ENCODE measurements at places on chromosomes 4 and X. TPM values are rescaled to one million over a fixed set of nuclear protein-coding genes. Genes with fewer than 3 reads are reported as not detected.
A peak's percentile ranks its signal among the peaks of the same experiment; 100 is the strongest.

DNA sequence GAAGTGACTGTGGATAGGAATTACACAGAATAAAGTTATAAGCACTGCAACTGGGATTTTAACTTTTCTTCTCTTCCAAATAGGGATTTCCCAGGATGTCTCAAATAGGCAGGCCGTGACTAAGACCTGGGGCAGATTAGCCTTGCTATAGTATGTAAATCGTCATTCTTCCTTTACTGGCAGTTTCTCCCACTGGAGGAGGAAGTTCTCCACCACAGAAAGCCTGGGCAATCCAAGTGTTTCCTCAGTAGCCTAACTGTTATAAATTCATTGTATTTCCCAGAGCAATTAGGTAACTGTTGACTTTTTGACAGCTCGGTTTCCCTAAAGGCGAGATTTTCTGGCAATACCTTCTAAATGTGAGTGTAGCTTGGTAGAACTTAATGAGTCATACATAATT is at the start of gene TNIP3:
TNIP3 (minus strand) TSS at position 31 of the 400 bp plus-strand sequence. CDS start 196 bp downstream, outside the sequence.
- no peak within 1 kb of the TSS for H3K27ac ChIP-seq
- H3K27me3 ChIP-seq, result no peaks in the 10 kb centered on the region

GRCh38 chrX:68830419-68831404 is 1.9 kb downstream of the EFNB1 start:
- no peak overlapping the region for H3K27ac ChIP-seq
- DNase-seq, result no peak
- peak overlapping the region; percentile 81 for H3K4me3 ChIP-seq

DNA sequence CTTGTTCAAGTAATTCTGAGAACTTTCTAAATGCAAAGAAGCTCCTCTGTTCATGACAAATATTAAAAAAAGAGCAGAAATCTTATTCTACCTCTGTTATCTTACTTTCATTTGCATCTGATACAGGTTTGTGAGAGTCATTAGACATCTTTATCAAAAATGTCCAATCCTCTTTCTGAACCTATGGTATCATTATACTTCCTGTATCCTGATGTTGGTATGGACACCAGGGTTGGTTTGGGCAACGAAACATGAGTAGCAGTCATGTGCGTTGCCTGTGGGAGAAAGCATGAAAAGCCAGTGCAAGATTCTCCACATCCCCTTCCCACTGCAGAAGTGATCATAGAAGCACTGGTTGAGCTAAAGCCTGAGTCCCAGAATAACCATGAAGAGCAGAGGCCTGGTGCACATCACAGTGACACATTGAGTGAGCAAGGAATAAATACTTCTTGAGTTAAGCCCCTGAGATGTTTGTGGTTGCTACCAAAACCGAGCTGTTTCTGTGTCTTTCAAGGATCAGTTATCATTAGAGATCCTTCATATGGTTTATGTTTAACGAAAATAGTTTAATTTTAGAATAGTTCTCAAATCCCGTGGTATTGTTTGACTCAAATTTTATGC is 197.2 kb downstream of the BANK1 start:
- no peak overlapping the region for H3K27ac ChIP-seq
- H3K4me3 ChIP-seq, result no peak overlapping the region

DNA sequence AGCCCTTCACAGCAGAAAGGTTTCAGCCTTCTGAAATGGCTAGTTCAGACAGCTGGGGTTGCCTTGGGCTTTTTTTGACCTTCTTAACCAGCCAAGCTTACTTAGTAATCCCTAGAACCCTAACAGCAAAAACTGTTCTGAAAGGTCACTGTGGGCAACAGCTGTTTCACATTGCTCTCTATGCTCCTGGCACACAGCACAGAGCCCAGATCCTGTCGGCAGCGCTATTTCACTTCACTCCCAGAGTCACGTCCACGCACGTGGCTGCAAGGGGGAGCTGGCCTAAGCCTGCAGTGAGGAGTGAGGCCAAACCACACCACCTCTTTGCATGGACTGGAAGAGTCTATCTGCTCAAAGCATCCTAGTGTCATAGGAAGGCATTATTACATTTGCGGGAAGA is 32.0 kb upstream of the STS start:
- H3K4me1 ChIP-seq, result peaks cover 7% of the 10 kb centered on the region
- no peak overlapping the region for H3K27ac ChIP-seq
- H3K27me3 ChIP-seq, result peaks cover 1% of the 10 kb centered on the region
- no peak overlapping the region for H3K4me3 ChIP-seq
- H3K36me3 ChIP-seq, result no peaks in the 10 kb centered on the region

DNA sequence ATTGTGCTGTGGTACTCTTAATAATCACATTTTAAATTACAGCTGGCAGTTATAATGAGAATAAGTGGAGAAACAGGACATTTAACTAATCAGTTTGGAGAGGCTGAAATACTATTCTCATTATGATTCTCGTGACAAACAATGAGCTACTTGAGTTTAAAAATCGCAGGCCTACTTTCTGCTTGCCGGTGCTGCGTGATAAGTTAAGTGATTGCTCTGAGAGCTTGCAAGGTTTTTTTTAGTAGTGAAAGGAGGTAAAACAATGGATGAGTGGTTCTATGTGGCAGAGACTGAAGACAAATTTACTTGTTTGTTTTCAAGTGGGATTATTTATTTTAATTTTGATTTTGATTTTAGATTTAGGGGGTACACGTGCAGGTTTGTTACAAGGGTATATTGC is 114.0 kb downstream of the RAPGEF2 start:
- H3K27ac ChIP-seq, result no peak overlapping the region
- peaks cover 4% of the 10 kb centered on the region for H3K27me3 ChIP-seq
- no peaks in the 10 kb centered on the region for H3K36me3 ChIP-seq
- H3K4me1 ChIP-seq, result peaks cover 11% of the 10 kb centered on the region
- DNase-seq, result no peak
- H3K4me3 ChIP-seq, result no peak overlapping the region

DNA sequence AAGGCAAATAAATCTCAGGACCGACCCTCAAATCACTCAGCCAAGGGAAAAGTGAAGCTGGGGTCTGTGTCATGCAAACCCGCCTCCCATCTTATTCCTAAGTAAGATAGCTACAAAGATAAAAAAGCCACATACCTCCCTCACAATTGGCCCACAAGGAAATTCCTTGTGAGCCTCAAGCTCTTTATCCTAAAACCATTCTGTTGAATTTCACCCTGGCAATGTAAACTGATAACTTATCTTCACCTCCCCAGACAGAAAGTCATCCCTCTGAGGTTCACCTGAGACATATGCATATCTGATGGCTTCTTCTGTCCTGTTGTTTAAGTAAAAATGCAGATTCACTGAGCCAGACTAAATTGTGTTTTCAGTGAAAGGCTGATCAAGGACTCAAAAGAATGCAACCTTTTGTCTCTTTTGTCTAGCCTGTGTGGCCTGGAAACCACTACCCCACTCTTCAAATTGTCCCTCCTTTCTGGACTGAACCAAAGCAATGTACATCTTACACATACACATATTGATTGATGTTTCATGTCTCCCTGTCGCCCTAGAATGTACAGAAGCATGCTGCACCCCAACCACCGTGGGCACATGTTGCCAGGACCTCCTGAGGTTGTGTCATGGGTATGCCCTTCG is 91.3 kb downstream of the MFAP3L start:
- no peaks in the 10 kb centered on the region for H3K36me3 ChIP-seq
- no peaks in the 10 kb centered on the region for H3K27me3 ChIP-seq
- H3K4me1 ChIP-seq, result peaks cover 6% of the 10 kb centered on the region
- H3K4me3 ChIP-seq, result no peak overlapping the region
- no peak for DNase-seq
- no peak overlapping the region for H3K27ac ChIP-seq

- no peaks in the 10 kb centered on the region for H3K36me3 ChIP-seq
- H3K4me1 ChIP-seq, result peaks cover 3% of the 10 kb centered on the region
- H3K27me3 ChIP-seq, result peaks cover 5% of the 10 kb centered on the region
- no peak overlapping the region for H3K27ac ChIP-seq
These were observed 37.7 kb downstream of the NHS start for GRCh38 chrX:17412692-17413091.

GRCh38 chr4:132809298-132810032 is 339.6 kb upstream of the PCDH10 start:
- H3K27me3 ChIP-seq, result no peaks in the 10 kb centered on the region
- H3K27ac ChIP-seq, result peak overlapping the region; percentile 86
- no peak overlapping the region for H3K4me3 ChIP-seq
- peak; percentile 44 for DNase-seq

Gene TKTL2
- not detected for total RNA-seq

- H3K36me3 ChIP-seq, result no peaks in the 10 kb centered on the region
- DNase-seq, result no peak
- peaks cover 5% of the 10 kb centered on the region for H3K4me1 ChIP-seq
- no peak overlapping the region for H3K27ac ChIP-seq
These were observed 131.4 kb upstream of the ADGRL3 start for GRCh38 chr4:61068745-61069144.

DNA sequence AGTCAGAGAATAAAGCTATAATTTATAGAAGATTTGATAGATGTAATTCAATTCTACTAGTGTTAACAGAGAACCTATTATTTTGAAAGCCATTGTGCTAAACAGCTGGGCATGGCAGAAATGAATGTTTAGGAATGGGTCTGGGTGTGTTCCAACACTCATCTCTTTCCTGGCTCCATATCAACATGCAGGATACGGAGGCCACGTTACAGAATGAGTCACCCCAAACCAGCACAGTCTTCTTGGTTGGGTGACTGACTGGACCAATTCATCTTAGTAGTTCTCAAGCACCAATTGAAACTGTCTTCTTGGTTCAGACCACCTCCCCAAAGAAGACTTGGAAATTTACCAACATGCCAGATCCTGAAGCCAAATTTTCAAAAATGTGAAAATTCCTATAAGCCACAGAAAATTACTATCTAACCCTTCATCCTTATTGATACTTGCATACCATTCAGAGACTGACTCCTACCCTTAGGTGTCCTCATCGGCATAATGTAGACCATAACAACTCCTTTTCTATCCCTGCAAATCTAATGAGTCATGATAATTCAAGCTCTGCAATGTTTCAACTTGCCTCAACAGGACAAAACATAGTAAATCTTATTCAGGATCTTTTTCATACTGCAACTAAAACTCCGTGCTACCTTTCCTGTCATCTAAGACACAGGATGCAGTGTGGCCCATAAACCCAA is 52.0 kb upstream of the ATOH1 start:
- no peaks in the 10 kb centered on the region for H3K36me3 ChIP-seq
- DNase-seq, result no peak
- H3K4me1 ChIP-seq, result no peaks in the 10 kb centered on the region
- no peak overlapping the region for H3K27ac ChIP-seq
- H3K27me3 ChIP-seq, result peaks cover 2% of the 10 kb centered on the region

DNA sequence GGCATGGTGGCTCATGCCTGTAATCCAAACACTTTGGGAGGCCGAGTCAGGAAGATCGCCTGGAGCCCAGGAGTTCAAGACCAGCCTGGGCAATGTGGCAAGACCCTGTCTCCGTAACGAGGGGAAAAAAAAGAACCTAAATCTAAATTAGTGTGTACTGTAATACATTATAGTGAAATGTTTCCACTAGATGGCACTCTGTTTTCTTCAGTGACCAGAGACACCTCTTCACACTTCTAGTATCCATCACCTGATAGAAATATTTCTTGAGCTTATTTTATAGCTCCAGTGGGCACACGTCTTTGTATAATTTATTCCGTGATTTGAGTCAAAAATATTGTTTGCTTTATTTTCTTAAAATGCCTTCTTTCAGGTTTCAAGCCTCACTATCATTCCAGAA is 600.9 kb upstream of the DIPK2B start:
- no peaks in the 10 kb centered on the region for H3K27me3 ChIP-seq
- H3K36me3 ChIP-seq, result no peaks in the 10 kb centered on the region
- peaks cover 7% of the 10 kb centered on the region for H3K4me1 ChIP-seq
- no peak for DNase-seq
- no peak overlapping the region for H3K27ac ChIP-seq

Gene HSFX4
- not detected for total RNA-seq

Gene YTHDC1
- total RNA-seq, result 114 TPM

Gene CXCL3
- total RNA-seq, result 0.74 TPM

Gene CD38
- 0.37 TPM for total RNA-seq

DNA sequence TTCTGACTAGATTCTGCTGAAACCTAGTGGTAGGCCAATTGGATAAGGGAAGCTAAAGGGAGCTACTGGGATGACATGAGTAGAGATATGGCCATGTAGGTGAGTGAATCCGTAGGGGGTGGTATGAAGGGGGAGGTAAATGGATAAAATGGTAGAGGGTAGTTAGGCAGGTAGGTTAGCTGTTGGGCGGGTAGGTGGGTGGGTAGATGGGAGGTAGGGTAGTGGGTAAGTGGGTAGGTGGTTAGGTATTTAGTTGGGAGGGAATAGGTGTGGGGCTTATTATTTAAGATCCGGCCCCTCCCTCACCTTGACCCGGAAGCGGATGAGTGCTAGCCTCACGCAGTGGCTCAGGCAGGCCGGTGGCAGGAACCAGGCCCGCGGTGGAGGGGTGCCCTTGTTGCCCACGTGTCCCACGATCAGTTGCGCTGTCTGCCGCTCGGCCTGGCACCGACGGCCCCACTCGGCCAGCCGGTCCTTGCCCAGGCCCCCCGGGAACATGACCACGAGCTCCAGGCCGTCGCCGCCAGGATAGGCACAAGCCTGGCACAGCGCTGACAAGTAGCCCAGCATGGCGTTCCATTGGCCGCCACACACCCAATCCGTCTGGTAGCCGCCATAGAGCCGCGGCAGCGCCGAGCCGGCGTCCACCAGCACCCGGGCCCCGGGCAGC is 725 bp downstream of the FAM120C start:
- H3K27me3 ChIP-seq, result peaks cover 4% of the 10 kb centered on the region
- peaks cover 16% of the 10 kb centered on the region for H3K4me1 ChIP-seq
- H3K27ac ChIP-seq, result peak overlapping the region; percentile 68

GRCh38 chrX:63718010-63718694 is 66.9 kb downstream of the ARHGEF9 start:
- H3K36me3 ChIP-seq, result no peaks in the 10 kb centered on the region
- no peak overlapping the region for H3K4me3 ChIP-seq
- H3K27ac ChIP-seq, result no peak overlapping the region
- H3K4me1 ChIP-seq, result peaks cover 7% of the 10 kb centered on the region
- peaks cover 1% of the 10 kb centered on the region for H3K27me3 ChIP-seq

Gene ITM2A
- total RNA-seq, result 5.8 TPM

- DNase-seq, result peak; percentile 20
- H3K36me3 ChIP-seq, result no peaks in the 10 kb centered on the region
- H3K4me1 ChIP-seq, result peaks cover 9% of the 10 kb centered on the region
- no peak overlapping the region for H3K4me3 ChIP-seq
- H3K27ac ChIP-seq, result no peak overlapping the region
These were observed 136.9 kb upstream of the ZIC3 start for GRCh38 chrX:137428766-137429591.

Gene WAS
- total RNA-seq, result 2.6 TPM

- no peaks in the 10 kb centered on the region for H3K4me1 ChIP-seq
- H3K4me3 ChIP-seq, result no peak overlapping the region
- no peak overlapping the region for H3K27ac ChIP-seq
- H3K27me3 ChIP-seq, result no peaks in the 10 kb centered on the region
- no peak for DNase-seq
These were observed 40.7 kb downstream of the FANCB start for GRCh38 chrX:14832151-14832550.

GRCh38 chr4:104491481-104492182 is 3.1 kb downstream of the CXXC4 start:
- no peaks in the 10 kb centered on the region for H3K36me3 ChIP-seq
- peaks cover 17% of the 10 kb centered on the region for H3K27me3 ChIP-seq
- H3K4me1 ChIP-seq, result peaks cover 44% of the 10 kb centered on the region
- H3K4me3 ChIP-seq, result peak overlapping the region; percentile 99
- H3K27ac ChIP-seq, result peak overlapping the region; percentile 85
